ENCODE measurements at places on chromosomes 7 and 10. TPM values are rescaled to one million over a fixed set of nuclear protein-coding genes. Genes with fewer than 3 reads are reported as not detected.

- DNase-seq, result no peak
- H3K4me3 ChIP-seq, result no peak overlapping the region
- peaks cover 7% of the 10 kb centered on the region for H3K27me3 ChIP-seq
- peaks cover 10% of the 10 kb centered on the region for H3K4me1 ChIP-seq
- no peak overlapping the region for H3K27ac ChIP-seq
Observed at GRCh38 chr10:93198401-93199131, 124.9 kb downstream of the CYP26A1 start.

Gene AS3MT
- total RNA-seq, result 1.1 TPM

Gene EXOSC1
- total RNA-seq, result 54.2 TPM

- H3K4me1 ChIP-seq, result no peaks in the 10 kb centered on the region
- no peak overlapping the region for H3K27ac ChIP-seq
Observed at GRCh38 chr10:74612195-74612594, 214.2 kb upstream of the KAT6B start.

Gene TM9SF3
- 45.3 TPM for total RNA-seq

Gene BBS9
- 9.9 TPM for total RNA-seq

Gene SPDYE9
- total RNA-seq, result not detected

- H3K36me3 ChIP-seq, result peaks cover 3% of the 10 kb centered on the region
- H3K4me1 ChIP-seq, result peaks cover 4% of the 10 kb centered on the region
- no peak overlapping the region for H3K4me3 ChIP-seq
Observed at GRCh38 chr10:88082391-88082790, 219.0 kb downstream of the PTEN start.

- no peak for DNase-seq
- H3K4me1 ChIP-seq, result no peaks in the 10 kb centered on the region
- H3K4me3 ChIP-seq, result no peak overlapping the region
- H3K36me3 ChIP-seq, result no peaks in the 10 kb centered on the region
- peaks cover 1% of the 10 kb centered on the region for H3K27me3 ChIP-seq
- H3K27ac ChIP-seq, result no peak overlapping the region
Observed at GRCh38 chr7:107065929-107066247, 21.4 kb downstream of the PRKAR2B start.

Gene DENND2A
- not detected for total RNA-seq

Gene FUOM
- total RNA-seq, result 28.3 TPM

- DNase-seq, result no peak
- peaks cover 2% of the 10 kb centered on the region for H3K4me1 ChIP-seq
- no peaks in the 10 kb centered on the region for H3K36me3 ChIP-seq
- peaks cover 1% of the 10 kb centered on the region for H3K27me3 ChIP-seq
- no peak overlapping the region for H3K4me3 ChIP-seq
Observed at GRCh38 chr10:44030738-44031137, 354.2 kb downstream of the CXCL12 start.

Gene TSPAN33
- 7.5 TPM for total RNA-seq

Gene NET1
- 27.8 TPM for total RNA-seq

- no peaks in the 10 kb centered on the region for H3K4me1 ChIP-seq
- no peak for DNase-seq
- H3K36me3 ChIP-seq, result no peaks in the 10 kb centered on the region
- H3K27me3 ChIP-seq, result peaks cover 12% of the 10 kb centered on the region
- H3K4me3 ChIP-seq, result no peak overlapping the region
Observed at GRCh38 chr10:21080261-21080660, 183.2 kb upstream of the NEBL start.

GRCh38 chr10:113705344-113705652 is 25.6 kb downstream of the CASP7 start:
- DNase-seq, result no peak
- H3K4me3 ChIP-seq, result no peak overlapping the region
- H3K27ac ChIP-seq, result no peak overlapping the region
- peaks cover 29% of the 10 kb centered on the region for H3K4me1 ChIP-seq
- peaks cover 8% of the 10 kb centered on the region for H3K36me3 ChIP-seq

Gene CRYGN
- 0.11 TPM for total RNA-seq

GRCh38 chr10:110267276-110267675 is 37.4 kb downstream of the SMNDC1 start:
- H3K27ac ChIP-seq, result no peak overlapping the region
- no peaks in the 10 kb centered on the region for H3K27me3 ChIP-seq
- H3K4me1 ChIP-seq, result peaks cover 32% of the 10 kb centered on the region
- DNase-seq, result no peak

- H3K27me3 ChIP-seq, result peaks cover 20% of the 10 kb centered on the region
- no peak for DNase-seq
- no peaks in the 10 kb centered on the region for H3K36me3 ChIP-seq
- no peak overlapping the region for H3K27ac ChIP-seq
- H3K4me3 ChIP-seq, result no peak overlapping the region
Observed at GRCh38 chr7:107726356-107727130, 17.4 kb upstream of the CBLL1 start.

GRCh38 chr7:89760690-89761089 is 393.6 kb upstream of the STEAP1 start:
- H3K27ac ChIP-seq, result no peak overlapping the region
- no peaks in the 10 kb centered on the region for H3K36me3 ChIP-seq
- H3K4me3 ChIP-seq, result no peak overlapping the region
- no peaks in the 10 kb centered on the region for H3K4me1 ChIP-seq
- no peaks in the 10 kb centered on the region for H3K27me3 ChIP-seq
- no peak for DNase-seq

- H3K27ac ChIP-seq, result no peak overlapping the region
- no peaks in the 10 kb centered on the region for H3K36me3 ChIP-seq
- peaks cover 9% of the 10 kb centered on the region for H3K27me3 ChIP-seq
- no peak for DNase-seq
Observed at GRCh38 chr10:113047605-113047962, 97.5 kb downstream of the TCF7L2 start.

DNA sequence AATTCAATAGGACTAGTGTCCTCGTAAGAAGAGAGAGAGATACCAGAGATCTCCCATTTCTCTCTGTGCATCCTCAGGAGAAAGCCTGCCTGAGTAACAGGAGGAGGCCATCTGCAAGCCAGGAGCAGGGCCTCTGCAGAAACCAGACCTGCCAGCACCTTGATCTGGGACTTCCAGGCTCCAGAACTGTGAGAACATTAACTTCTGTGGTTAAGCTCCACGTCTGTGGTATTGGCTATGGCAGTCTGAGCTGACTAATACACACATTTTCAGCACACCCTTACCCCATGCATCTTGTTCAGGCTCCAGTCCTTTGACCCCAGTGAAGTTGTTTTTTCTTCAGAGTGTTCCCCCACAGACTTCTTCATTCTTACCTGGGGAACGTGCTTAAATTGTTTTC is 3.1 kb upstream of the CRTAC1 start:
- peaks cover 3% of the 10 kb centered on the region for H3K4me1 ChIP-seq
- no peak overlapping the region for H3K4me3 ChIP-seq
- H3K27me3 ChIP-seq, result peaks cover 68% of the 10 kb centered on the region
- no peak overlapping the region for H3K27ac ChIP-seq
- H3K36me3 ChIP-seq, result no peaks in the 10 kb centered on the region
- no peak for DNase-seq

DNA sequence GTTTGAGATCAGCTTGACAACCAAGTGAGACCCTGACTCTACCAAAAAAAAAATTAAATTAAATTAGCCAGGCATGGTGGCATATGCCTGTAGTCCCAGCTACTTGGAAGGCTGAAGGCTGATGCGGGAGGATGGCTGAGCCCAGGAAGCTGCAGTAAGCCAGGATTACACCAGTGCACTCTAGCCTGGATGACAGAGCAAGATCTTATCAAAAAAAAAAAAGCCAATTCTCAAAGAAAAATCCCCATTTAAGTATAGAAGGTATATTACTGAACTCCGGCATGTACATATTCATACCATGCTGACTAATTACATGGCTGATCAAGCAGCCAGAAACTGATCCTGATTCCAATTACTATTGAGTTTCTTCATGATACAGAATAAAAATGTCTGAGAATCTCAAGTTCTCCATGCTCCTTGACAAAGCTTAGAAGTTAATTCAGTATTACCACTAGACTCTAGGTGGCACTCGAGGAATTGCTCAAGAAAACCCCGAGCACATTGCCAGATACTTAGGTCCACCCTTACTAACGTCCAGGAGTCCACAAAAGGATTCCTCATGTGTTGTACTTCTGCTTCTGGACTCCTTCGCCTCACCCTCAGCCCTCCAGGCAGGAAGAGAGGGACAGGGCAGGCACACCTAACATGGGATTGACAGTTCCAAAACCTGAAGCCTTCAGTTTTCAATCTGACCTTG is 148.9 kb downstream of the PARD3 start:
- no peaks in the 10 kb centered on the region for H3K36me3 ChIP-seq
- H3K27me3 ChIP-seq, result peaks cover 2% of the 10 kb centered on the region
- no peaks in the 10 kb centered on the region for H3K4me1 ChIP-seq

DNA sequence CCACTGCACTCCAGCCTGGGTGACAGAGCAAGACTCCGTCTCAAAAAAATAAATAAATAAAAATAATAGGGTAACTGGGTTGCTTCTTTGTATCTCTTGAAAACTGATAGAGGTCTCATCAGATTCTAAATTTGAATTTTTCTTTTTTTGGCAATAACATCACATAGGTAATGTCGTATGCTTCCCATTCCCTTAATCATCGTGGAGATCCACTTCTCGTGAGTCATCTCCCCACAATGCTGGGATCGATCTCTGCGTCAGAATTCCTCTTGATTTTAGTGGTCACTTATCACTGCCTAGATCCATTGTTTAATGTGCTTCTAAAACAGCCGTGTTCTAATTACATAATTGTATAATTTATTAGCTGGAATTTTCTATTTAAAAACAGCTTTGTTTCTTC is 70.5 kb upstream of the DNAJB6 start:
- peaks cover 4% of the 10 kb centered on the region for H3K4me1 ChIP-seq
- H3K27ac ChIP-seq, result no peak overlapping the region
- no peak overlapping the region for H3K4me3 ChIP-seq
- DNase-seq, result no peak
- H3K27me3 ChIP-seq, result no peaks in the 10 kb centered on the region

DNA sequence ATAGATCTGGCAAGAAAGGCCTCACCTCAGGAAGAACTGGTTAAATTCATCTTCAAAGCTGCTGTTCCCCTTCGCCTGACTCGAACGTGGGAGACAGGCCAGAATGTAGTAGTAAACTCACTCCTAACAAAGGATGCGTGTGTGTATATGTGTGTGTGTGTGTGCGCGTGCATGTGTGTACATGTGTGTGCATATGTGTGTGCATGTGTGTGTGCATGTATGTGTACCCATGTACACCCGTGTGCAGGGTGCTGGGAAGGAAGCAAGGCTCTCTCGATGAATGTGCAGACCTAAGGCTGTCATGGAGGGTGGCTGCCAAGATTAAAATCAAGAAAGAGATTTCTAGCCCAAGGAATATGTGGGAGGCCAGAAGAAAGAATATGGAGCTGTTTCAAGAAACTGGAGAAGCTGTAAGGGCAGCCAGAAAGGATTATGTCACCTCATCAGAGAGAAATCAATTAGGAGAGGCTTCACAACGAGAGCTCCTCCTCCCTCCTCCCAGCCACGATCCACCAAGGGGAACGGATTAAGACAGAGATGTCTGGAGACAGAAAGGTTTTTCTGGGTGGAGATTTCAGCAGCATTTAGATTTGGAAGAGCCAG is 34.0 kb upstream of the LBX1 start:
- H3K27ac ChIP-seq, result no peak overlapping the region
- H3K36me3 ChIP-seq, result no peaks in the 10 kb centered on the region
- no peak for DNase-seq
- H3K4me1 ChIP-seq, result no peaks in the 10 kb centered on the region
- peaks cover 19% of the 10 kb centered on the region for H3K27me3 ChIP-seq

- no peak for DNase-seq
- no peak overlapping the region for H3K27ac ChIP-seq
- peaks cover 5% of the 10 kb centered on the region for H3K27me3 ChIP-seq
- no peaks in the 10 kb centered on the region for H3K4me1 ChIP-seq
- H3K4me3 ChIP-seq, result no peak overlapping the region
- H3K36me3 ChIP-seq, result no peaks in the 10 kb centered on the region
Observed at GRCh38 chr10:2011106-2011716, 273.9 kb upstream of the ADARB2 start.
